BJ (cell line): ENCODE measurements at places on chromosomes 3 and 15. TPM values are rescaled to one million over a fixed set of nuclear protein-coding genes. Genes with fewer than 3 reads are reported as not detected.
A peak's percentile ranks its signal among the peaks of the same experiment; 100 is the strongest.

DNA sequence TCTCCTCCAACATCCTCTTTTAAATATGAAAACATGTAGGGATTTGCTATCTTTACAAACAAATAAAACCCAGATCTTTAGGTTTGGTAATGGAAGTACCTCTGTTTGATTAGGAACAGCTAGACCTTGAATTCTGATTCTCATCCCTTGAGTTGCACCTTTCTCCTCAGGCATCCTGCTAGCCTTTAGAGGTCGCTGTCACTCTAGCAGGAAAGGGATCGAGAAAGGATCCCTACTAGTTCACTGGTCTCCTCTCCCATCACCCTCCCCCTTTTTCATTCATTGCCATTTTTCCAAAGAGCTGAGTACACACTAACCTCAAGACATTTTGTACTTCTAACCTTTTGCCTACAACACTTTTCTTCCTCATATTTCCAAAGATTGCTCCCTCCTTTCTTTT, 569.8 kb downstream of the RBMS3 start:
- no peak for DNase-seq

DNA sequence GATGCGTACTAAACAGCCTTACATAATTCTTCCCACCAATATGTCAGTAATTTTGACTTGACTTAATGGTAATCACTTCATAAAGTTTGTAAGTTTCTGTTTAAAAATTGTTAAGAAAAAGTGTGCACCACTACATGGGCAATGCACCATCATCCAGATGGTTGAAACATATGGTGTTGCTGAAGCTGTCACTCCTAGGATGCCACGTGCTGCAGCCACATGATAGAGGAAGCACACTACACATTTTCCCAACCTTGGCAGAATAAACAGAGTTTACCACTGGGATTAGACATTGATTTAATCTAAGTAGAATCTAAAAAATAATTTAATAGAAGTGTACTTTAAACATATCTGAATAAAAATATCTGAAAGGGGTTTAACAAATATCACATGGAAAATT, 1209.9 kb downstream of the NSUN3 start:
- no peak for DNase-seq

DNA sequence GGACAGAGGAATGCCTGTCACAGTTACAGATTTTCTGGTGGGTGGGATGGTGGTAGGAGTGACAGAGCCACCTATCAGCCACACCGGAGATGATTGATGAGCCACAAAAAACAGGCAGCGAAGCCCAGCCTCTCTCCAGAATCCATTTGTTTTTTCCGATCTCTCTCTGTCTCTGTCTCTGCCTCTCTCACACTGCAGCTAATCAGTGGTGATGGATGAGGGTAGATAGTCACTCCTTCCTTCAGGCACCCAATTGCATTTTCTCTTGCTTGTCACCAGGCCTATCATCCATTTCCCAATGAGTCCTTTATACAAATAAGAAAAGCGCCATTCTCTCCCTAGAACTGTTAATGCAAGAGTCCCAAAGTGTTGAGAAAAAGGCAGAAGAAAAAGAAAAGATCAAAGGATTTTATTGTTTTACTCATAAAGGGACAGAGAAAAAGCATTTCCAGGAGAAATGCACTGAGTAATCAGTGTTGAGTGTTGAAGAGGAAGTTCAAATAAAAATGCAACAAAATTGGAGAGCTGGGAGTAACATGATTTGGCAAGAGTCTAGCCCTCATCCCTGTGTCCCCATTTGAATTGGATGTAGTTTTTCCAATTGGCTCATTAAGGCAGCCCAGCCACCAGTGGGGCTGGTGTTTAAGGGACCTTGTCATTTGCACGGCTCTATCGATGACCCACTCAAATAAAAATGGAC, 1089.3 kb downstream of the TUSC7 start:
- DNase-seq = no peak

DNA sequence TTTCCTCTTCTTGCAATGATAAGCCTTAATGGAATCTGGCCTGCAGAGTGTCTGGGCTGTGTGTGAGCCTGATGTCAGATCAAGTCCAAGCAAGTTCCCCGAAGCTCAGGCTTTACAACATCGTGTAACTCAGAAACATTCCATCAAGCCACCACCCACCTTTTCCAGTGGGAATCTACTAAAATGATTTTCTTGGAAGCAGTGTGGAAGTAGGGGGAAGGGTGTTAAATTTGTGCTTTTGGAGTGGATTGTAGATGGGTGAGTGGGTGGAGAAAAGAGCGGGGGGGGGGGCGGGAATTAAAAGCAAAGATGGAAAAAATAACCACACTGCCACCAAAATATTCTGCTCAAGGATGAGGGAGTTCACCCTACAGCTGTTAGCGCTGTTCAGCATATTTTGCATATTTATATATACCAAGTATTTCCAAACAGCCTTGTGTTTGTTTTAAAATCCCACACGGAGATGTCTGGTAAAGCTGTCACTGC, 53.6 kb downstream of the VGLL3 start:
- DNase-seq = peak; percentile 95

DNA sequence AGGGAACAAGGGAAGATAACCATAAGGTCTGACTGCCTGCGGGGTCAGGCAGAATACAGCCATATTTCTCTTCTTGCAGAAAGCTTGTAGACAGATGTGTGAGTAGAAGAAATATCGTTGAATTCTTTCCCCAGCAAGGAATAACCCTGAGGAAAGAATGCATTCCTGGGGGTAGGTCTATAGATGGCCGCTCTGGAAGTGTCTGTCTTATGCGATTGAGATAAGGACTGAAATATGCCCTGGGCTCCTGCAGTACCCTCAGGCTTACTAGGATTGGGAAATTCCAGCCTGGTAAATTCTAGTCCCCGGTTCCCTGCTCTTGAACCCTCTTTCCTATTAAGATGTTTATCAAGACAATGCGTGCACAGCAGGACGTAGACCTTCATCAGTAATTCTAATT, 15.8 kb upstream of the SST start:
- DNase-seq = no peak

DNA sequence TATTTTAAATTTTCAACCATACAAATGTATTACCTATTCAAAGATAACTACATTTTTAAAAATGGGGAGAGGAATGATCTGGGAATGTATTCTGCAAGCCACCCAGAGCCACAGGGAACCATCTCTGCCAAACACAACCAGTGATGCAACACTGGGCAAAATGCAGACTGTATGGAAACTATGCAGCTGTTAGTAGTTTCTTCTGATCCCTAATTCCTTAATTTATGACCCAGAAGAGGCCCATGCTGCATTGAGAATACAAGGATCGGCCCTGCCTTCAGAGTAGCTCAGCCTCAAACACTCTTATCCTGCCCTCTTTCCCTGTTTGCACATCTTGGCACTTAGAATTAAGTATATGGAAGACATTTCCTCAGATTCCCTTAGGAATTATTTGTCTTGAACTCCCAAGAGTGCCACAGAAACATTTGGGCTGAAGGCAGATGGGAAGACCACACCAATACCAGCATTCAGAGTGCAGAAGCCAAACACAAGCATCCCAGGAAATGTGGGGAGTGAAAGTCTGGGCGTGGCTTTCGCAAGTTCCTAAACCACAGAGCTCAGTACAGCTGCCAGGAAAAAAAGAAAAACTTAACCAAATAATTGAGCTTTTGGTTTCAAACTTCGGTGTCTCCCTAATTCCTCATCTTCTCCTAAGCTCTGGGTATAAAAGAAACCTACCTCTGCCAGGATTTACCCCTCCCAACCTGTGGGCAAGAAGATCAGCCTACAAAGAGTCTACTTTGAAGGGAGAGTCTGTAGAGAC, 5.3 kb downstream of the SNUPN start:
- no peak for DNase-seq

GYG1 gene
- polyA plus RNA-seq = 50.4 and 76.7 TPM in 2 replicates

C2CD4A gene
- not detected in 2 replicates for polyA plus RNA-seq

PROS1 gene
- 2.0 and 5.2 TPM in 2 replicates for polyA plus RNA-seq

DISP2 gene
- polyA plus RNA-seq = 0.16 and 0.23 TPM in 2 replicates

CHRNA7 gene
- 0.05 and 0.10 TPM in 2 replicates for polyA plus RNA-seq
